ENCODE measurements at places on chromosomes 1 and 21. TPM values are rescaled to one million over a fixed set of nuclear protein-coding genes. Genes with fewer than 3 reads are reported as not detected.
A peak's percentile ranks its signal among the peaks of the same experiment; 100 is the strongest.

Gene DPYD
- 42.3 TPM for total RNA-seq

DNA sequence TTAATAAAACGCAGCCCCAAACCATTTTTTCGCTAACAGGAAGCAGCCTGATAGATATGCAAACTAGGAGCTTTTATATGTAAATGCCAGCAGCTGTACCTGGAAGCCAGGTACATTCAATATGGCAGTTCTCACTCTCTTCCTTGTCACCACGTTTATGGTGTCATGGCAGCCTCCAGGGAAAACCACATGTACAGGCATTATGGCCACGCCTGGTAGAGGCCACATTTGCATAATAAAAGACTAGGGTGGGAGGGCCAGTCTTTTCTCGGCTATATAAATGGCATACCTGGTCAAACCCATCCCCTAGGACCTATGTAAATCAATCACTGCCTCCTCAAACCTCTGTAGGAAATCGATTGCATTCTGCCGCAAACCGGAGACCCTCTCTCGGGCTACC is 247.5 kb downstream of the NEGR1 start:
- H3K27ac ChIP-seq, result no peak overlapping the region
- no peaks in the 10 kb centered on the region for H3K4me1 ChIP-seq
- no peaks in the 10 kb centered on the region for H3K36me3 ChIP-seq
- H3K27me3 ChIP-seq, result no peaks in the 10 kb centered on the region

- peaks cover 44% of the 10 kb centered on the region for H3K4me1 ChIP-seq
- H3K27me3 ChIP-seq, result no peaks in the 10 kb centered on the region
- peak; percentile 51 for DNase-seq
- H3K4me3 ChIP-seq, result peak overlapping the region; percentile 78
- peak overlapping the region; percentile 95 for H3K27ac ChIP-seq
Observed at GRCh38 chr1:172394141-172394751, 26.2 kb upstream of the C1orf105 start.

DNA sequence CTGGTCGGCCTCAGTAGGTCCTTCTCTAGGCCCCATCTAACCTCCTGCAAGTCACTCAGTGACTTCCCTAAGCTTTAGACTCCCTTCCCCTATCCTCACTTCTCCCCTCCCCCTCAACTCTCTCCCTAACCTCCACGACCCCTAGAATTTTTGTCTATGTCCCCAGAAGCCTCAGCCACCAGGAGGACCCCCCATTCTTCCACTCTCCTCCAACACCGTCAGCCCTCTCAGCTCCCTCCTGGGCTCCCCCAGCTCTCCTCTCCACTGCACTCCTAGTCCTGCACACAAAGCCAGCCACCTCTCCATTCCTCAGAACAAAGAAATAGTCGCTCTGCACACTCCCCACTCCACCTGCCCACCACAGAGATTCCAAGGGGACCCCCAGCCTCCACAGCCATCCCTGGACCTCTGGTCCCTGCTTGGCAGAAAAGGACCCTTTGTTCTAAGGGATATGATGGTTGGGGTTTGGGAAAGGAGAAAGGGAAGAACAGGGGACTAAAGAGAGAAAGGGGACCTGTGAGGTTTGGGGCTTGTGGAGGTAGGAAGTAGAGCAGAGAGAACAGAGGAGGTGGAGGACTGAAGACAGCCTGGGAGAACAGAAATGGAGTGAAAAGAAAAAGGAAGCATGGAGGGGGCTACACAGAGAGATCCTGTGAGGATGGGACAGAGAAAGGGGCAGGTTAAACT is 2.8 kb downstream of the ARHGEF2 start:
- H3K4me3 ChIP-seq, result peak overlapping the region; percentile 99
- H3K4me1 ChIP-seq, result peaks cover 65% of the 10 kb centered on the region
- peaks cover 20% of the 10 kb centered on the region for H3K36me3 ChIP-seq

Gene DMRTA2
- total RNA-seq, result not detected

DNA sequence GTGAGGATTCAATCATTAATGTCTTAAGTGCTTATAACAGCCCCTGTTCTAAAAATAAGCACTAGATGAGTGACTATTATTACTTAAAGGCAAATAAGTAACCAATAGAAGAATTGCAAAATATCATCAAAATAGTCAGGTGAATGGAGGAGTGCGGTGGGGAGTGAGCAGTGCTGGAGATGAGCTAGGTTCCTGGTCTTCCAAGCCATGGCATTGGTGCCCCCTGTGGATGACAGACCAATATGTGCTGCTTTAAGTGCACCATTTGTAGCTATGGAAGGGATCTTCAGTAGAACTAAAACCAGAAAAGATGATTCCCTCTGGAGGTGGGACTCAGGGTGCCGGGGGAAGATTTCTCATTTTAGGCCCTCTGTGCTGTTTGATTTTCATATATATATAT is 46.1 kb upstream of the SLC30A1 start:
- no peak for DNase-seq
- H3K27me3 ChIP-seq, result peaks cover 5% of the 10 kb centered on the region
- H3K4me3 ChIP-seq, result no peak overlapping the region
- H3K4me1 ChIP-seq, result peaks cover 21% of the 10 kb centered on the region
- H3K27ac ChIP-seq, result no peak overlapping the region

- H3K4me3 ChIP-seq, result no peak overlapping the region
- H3K4me1 ChIP-seq, result no peaks in the 10 kb centered on the region
- H3K27me3 ChIP-seq, result peaks cover 22% of the 10 kb centered on the region
- no peak for DNase-seq
- no peaks in the 10 kb centered on the region for H3K36me3 ChIP-seq
Observed at GRCh38 chr1:43522776-43523480, 7.8 kb upstream of the PTPRF start.

DNA sequence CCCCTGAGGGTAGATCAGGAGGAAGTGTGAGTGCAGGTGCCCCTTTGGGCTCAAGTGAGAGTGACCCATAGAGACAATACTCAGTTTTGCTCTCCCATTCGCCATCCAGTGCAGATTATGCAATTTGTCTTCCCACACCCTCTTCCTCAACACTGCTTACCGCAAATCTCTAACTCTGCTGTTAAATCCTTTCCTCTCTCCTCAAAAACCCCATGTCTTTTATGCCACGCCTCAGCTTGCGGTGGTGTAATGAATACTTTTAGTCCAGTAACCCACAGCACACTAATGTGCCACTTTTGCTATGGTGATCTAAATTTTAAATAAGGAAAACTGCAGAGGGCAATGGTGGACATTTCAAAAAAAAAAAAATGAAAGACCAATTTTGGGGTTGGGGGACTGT is 57.7 kb downstream of the PRRX1 start:
- H3K4me3 ChIP-seq, result no peak overlapping the region
- H3K36me3 ChIP-seq, result no peaks in the 10 kb centered on the region
- peaks cover 5% of the 10 kb centered on the region for H3K27me3 ChIP-seq
- no peak for DNase-seq
- H3K27ac ChIP-seq, result no peak overlapping the region

DNA sequence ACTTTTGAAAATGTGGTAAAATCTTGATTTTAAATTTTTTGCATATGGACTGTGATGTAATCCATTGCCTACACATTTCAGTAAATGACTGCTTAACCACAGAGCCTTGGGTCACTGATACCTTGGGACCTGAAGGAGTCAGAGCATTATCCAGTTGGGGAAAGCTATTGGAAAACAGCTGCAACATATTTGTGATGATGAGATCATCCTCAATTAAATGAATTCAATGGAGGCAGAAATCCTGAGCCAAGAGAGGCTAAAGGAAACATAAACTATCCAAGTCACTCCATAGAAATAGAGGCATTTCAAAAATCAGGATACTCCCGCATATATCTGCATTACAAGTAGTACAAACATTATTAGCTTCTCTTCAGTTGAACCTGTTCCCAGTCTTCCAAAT is 99.8 kb upstream of the PRMT6 start:
- no peak overlapping the region for H3K4me3 ChIP-seq
- no peak overlapping the region for H3K27ac ChIP-seq
- no peak for DNase-seq
- peaks cover 5% of the 10 kb centered on the region for H3K27me3 ChIP-seq
- H3K36me3 ChIP-seq, result no peaks in the 10 kb centered on the region

DNA sequence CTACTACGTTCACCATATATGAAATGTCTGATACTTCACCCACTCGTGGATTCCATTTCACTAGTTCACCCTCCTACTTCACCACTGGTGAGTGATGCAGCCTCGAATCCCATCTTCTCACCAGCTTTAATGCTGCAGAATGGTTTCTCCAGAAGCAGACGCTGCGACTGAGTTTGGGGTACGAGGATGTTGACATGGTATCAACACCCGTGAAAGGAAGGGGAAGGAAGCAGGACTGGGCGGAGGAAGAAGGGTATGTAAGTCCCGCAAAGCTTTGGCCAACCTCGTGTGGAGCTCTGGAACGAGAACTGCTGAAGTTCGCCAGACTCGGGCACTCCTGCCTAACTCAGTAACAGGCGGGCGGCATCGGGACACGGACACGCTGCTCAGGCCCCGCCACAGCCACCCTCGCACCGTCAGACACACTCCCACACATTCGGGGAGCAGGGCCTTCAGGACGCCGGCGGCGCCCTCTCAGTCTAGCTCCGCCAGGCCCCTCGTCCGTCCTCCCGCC is 833 bp upstream of the DIP2A start:
- DNase-seq, result no peak
- H3K36me3 ChIP-seq, result peaks cover 36% of the 10 kb centered on the region
- H3K27me3 ChIP-seq, result no peaks in the 10 kb centered on the region
- peak overlapping the region; percentile 91 for H3K4me3 ChIP-seq

- no peak for DNase-seq
- no peaks in the 10 kb centered on the region for H3K36me3 ChIP-seq
- no peak overlapping the region for H3K27ac ChIP-seq
- peaks cover 23% of the 10 kb centered on the region for H3K4me1 ChIP-seq
- H3K27me3 ChIP-seq, result peaks cover 20% of the 10 kb centered on the region
Observed at GRCh38 chr1:229124116-229124515, 146.8 kb upstream of the RAB4A start.

Gene GJA9
- not detected for total RNA-seq

Gene BRWD1
- total RNA-seq, result 53.5 TPM

GRCh38 chr1:183223467-183223866 is 37.4 kb downstream of the LAMC2 start:
- H3K4me1 ChIP-seq, result peaks cover 21% of the 10 kb centered on the region
- peaks cover 5% of the 10 kb centered on the region for H3K27me3 ChIP-seq
- H3K27ac ChIP-seq, result no peak overlapping the region
- H3K4me3 ChIP-seq, result no peak overlapping the region
- no peak for DNase-seq
- no peaks in the 10 kb centered on the region for H3K36me3 ChIP-seq

- peak overlapping the region; percentile 98 for H3K27ac ChIP-seq
- H3K4me1 ChIP-seq, result peaks cover 20% of the 10 kb centered on the region
- no peaks in the 10 kb centered on the region for H3K27me3 ChIP-seq
- DNase-seq, result peak; percentile 36
- H3K4me3 ChIP-seq, result peak overlapping the region; percentile 98
Observed at GRCh38 chr1:150925080-150925479, 1.1 kb upstream of the SETDB1 start.

- no peak for DNase-seq
- no peaks in the 10 kb centered on the region for H3K36me3 ChIP-seq
- H3K27me3 ChIP-seq, result peaks cover 22% of the 10 kb centered on the region
- no peak overlapping the region for H3K4me3 ChIP-seq
- H3K27ac ChIP-seq, result no peak overlapping the region
- peaks cover 2% of the 10 kb centered on the region for H3K4me1 ChIP-seq
Observed at GRCh38 chr21:42820616-42821465, 58.5 kb downstream of the WDR4 start.

GRCh38 chr1:61085206-61085982 is 3.0 kb downstream of the NFIA start:
- DNase-seq, result no peak
- H3K27ac ChIP-seq, result no peak overlapping the region
- peaks cover 12% of the 10 kb centered on the region for H3K4me1 ChIP-seq
- H3K4me3 ChIP-seq, result no peak overlapping the region
- peaks cover 4% of the 10 kb centered on the region for H3K36me3 ChIP-seq
- peaks cover 44% of the 10 kb centered on the region for H3K27me3 ChIP-seq

DNA sequence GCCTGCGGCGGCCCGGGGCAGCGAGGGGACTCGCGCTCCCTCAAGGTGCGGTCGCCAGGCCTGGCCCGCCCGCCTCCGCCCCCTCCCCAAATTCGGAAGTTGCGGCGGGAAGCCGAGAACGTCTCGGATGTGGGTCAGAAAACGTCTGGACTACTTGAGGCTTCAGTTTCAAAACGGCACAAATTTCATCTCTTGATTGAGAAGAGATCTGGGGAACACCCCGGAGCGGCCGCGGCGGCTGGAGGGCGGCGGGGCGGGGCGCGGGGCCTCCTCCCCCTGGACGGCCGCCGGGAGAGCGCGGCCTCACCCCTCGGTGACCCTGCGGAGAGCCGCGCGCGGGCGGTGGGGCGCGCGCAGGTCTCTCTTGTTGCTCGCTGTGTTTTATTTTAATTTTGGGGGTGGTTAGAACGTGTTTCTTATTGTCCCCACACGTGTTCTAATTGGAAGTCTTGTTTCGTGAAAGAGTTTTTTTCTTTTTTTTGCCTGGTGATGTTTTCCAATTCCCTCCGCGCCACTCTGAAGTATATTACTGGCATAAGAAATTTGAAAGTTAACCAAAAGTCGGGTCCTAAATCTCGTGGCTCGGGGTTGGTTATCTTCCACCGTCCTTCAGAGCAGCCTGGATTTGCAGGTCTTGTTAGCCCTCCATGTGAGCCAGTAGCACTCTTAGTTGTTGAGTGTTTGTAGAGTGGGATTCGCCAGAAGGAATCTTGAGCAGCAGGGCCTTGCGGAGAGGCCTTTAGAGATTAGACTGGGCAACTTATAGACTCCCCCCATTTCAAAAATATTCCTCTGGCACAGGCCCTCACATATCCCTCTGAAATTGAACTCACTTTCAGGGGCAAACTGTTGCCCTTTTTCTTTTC is 749 bp downstream of the PCBP3 start:
- H3K27ac ChIP-seq, result no peak overlapping the region
- peak overlapping the region; percentile 63 for H3K4me3 ChIP-seq
- peaks cover 13% of the 10 kb centered on the region for H3K4me1 ChIP-seq
- H3K27me3 ChIP-seq, result peaks cover 34% of the 10 kb centered on the region

GRCh38 chr1:200372095-200372884 is 37.5 kb downstream of the ZNF281 start:
- no peaks in the 10 kb centered on the region for H3K27me3 ChIP-seq
- peaks cover 5% of the 10 kb centered on the region for H3K4me1 ChIP-seq
- no peak overlapping the region for H3K4me3 ChIP-seq
- H3K36me3 ChIP-seq, result peaks cover 5% of the 10 kb centered on the region

DNA sequence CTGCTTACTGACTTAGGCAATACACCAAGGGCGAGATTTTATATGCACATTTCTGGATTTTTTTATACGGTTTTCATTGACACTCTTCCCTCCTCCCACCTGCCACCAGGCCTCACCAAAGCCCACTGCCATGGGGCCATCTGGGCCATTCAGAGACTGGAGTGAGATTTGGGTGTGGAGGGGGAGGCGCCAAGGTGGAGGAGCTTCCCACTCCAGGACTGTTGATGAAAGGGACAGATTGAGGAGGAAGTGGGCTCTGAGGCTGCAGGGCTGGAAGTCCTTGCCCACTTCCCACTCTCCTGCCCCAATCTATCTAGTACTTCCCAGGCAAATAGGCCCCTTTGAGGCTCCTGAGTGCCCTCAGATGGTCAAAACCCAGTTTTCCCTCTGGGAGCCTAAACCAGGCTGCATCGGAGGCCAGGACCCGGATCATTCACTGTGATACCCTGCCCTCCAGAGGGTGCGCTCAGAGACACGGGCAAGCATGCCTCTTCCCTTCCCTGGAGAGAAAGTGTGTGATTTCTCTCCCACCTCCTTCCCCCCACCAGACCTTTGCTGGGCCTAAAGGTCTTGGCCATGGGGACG is 57.9 kb downstream of the LACTBL1 start:
- no peaks in the 10 kb centered on the region for H3K4me1 ChIP-seq
- H3K4me3 ChIP-seq, result no peak overlapping the region
- no peak overlapping the region for H3K27ac ChIP-seq
- DNase-seq, result no peak

Measured in activated naive CD8-positive, alpha-beta T cell treated with anti-CD3 and anti-CD28 coated beads, Interleukin-2, amount 10 ng/mL, durations not matched to agents 7 days and 5 days (primary cell).